CD4-positive, alpha-beta T cell treated with Interleukin-21 for 1 hour (primary cell): ENCODE measurements at places on chromosomes 11 and 22.

GRCh38 chr11:128052912-128053641 is 534.3 kb downstream of the ETS1 start:
- peak; percentile 54 for DNase-seq

DNA sequence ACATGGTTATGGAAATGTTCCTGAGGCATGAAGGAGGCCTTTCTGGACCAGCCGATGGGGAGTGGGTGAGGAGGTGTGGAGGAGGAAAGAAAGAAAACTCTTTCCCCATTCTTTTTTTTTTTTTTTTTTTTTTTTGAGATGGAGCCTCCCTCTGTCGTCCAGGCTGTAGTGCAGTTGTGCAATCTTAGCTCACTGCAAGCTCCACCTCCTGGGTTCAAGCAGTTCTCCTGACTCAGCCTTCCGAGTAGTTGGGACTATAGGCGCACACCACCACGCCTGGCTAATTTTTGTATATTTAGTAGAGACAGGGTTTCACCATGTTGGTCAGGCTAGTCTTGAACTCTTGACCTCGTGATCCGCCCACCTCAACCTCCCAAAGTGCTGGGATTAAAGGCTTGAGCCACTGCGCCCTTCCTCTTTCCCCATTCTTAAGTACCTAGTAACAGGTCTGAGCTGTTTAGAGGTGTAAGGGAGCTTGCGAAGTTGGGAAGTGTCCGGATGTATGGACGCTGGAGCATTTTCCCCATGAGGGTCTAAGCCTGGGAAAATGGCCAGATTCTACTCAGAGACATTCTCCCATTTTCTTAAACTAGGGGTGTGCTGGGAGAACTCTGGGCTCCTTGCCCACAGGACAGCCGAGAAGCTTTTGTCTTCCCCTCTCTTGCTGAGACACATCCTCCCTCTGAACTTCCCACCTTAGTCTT is 135.8 kb downstream of the TEAD1 start:
- no peak for DNase-seq

DNA sequence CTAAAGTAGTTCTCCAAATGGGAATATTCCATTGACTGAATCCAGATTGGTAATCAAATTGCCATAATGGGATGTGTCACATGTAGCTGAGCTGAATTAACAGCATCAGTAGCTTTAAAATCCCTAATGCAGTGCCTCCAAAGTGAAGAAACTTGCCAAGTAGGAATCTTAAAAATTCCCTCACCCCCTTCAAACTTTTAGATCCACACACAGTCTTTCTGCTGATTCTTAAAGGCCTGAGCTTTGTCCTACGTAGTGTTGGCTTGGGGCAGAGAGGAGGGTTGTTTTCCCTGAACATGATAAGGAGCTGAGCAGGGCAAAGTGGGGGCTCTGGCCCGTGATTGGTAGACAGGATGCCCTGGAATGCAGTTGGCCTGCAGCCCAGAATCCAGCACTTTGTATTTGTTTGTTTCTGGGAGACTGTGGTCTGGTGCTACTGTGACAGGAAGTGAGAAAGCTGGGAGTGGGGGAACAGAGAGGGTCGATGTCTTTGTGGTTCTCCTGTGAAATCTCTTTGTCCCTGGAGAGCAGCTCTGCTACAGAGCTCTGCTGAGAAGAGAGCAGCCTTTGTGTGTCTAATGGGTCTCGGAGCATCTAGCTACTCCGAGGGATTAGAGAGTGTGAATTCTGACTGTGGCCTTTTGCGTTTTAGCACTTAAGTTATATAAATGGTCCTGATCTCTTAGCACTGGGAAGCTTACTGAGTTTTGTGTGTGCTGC is 16.9 kb downstream of the CTNND1 start:
- no peak for DNase-seq

- DNase-seq: peak; percentile 27
These were observed 929 bp downstream of the PRDM10 start for GRCh38 chr11:130001461-130002351.
